A549 treated with CpdA at 1 μM for 4 hours (cell line): ENCODE measurements at places on chromosomes 12 and 14. TPM values are rescaled to one million over a fixed set of nuclear protein-coding genes. Genes with fewer than 3 reads are reported as not detected.

The ISM2 gene
- total RNA-seq: 0.39 to 0.42 TPM (median 0.41 TPM) in 5 replicates

The AEBP2 gene
- 22.0 to 34.5 TPM (median 24.9 TPM) in 5 replicates for total RNA-seq

The CACNA2D4 gene
- not detected in 5 replicates for total RNA-seq

The SMAGP gene
- total RNA-seq: 17.5 to 25.7 TPM (median 21.5 TPM) in 5 replicates

The PMEL gene
- 0.46 to 1.1 TPM (median 0.77 TPM) in 5 replicates for total RNA-seq

The FLRT2 gene
- total RNA-seq: 3.3 to 5.0 TPM (median 3.8 TPM) in 5 replicates

The WNT1 gene
- total RNA-seq: 0.07 TPM in 1 of 5 replicates, not detected in the others

The RIPK3 gene
- total RNA-seq: not detected in 5 replicates

The DLGAP5 gene
- 29.2 to 43.9 TPM (median 34.9 TPM) in 5 replicates for total RNA-seq

The AHNAK2 gene
- total RNA-seq: 178 to 245 TPM (median 196 TPM) in 5 replicates

The FZD10 gene
- not detected in 5 replicates for total RNA-seq

The RNU4-1 gene
- 18.3 TPM in 1 of 5 replicates, not detected in the others for total RNA-seq

The PLBD1 gene
- total RNA-seq: 3.6 to 5.6 TPM (median 4.0 TPM) in 5 replicates

The MGAT4C gene
- 0.03 to 0.09 TPM (median 0.05 TPM) in 3 of 5 replicates, not detected in the others for total RNA-seq

The KRT85 gene
- total RNA-seq: not detected in 5 replicates

The PLA2G1B gene
- not detected in 5 replicates for total RNA-seq

The FGD6 gene
- 14.9 to 18.7 TPM (median 16.4 TPM) in 5 replicates for total RNA-seq

The PPP4R4 gene
- 0.22 to 0.59 TPM (median 0.24 TPM) in 5 replicates for total RNA-seq

The SLC10A1 gene
- total RNA-seq: not detected in 5 replicates

The HOXC6 gene
- total RNA-seq: 3.8 to 4.9 TPM (median 4.6 TPM) in 5 replicates

The CLEC6A gene
- not detected in 5 replicates for total RNA-seq

The FOXM1 gene
- total RNA-seq: 95.5 to 99.3 TPM (median 96.8 TPM) in 5 replicates

The LRTM2 gene
- not detected in 5 replicates for total RNA-seq

The ANO2 gene
- not detected in 5 replicates for total RNA-seq

The PIWIL1 gene
- total RNA-seq: not detected in 5 replicates

The ITPR2 gene
- total RNA-seq: 2.0 to 2.7 TPM (median 2.4 TPM) in 5 replicates

The ANKRD33 gene
- total RNA-seq: 0.08 TPM in 1 of 5 replicates, not detected in the others

The IFT81 gene
- 14.3 to 27.1 TPM (median 20.1 TPM) in 5 replicates for total RNA-seq

The FAM186B gene
- 0.08 to 0.15 TPM (median 0.11 TPM) in 5 replicates for total RNA-seq

The CD27 gene
- not detected in 5 replicates for total RNA-seq

The TAS2R9 gene
- not detected in 5 replicates for total RNA-seq

The SERPINA10 gene
- total RNA-seq: 0.08 TPM in 1 of 5 replicates, not detected in the others

The RPL10L gene
- not detected in 5 replicates for total RNA-seq

The CISTR gene
- total RNA-seq: not detected in 5 replicates
